Omental fat pad (tissue), 4 donors: ENCODE measurements at places on chromosomes 5 and 9. TPM values are rescaled to one million over a fixed set of nuclear protein-coding genes. Genes with fewer than 3 reads are reported as not detected.

EFNA5 gene
- total RNA-seq: 9.0 TPM

SHC3 gene
- 3.5 TPM for total RNA-seq

SPATA31A6 gene
- not detected for total RNA-seq

- no peak for DNase-seq
Observed at GRCh38 chr5:164481270-164481669, 975.9 kb downstream of the MAT2B start.

DNA sequence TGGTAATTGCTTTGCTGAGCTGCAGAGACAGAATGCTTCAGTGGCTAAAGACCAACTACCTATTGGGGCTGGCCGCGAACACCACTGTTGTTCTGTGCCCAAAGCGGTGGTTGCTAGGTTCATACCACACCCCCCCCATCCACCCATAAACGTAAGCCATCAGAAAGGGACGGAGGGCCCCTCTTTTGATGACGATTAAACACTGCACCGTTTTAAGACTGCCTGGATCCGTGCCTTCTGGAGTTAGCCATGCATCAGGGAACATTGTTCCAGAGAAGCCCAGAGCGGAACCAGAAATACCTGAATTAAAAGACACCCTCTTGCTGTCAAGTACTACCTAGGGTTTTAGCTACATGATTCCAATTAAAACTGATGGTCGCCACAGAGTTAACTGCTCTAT, 369.1 kb upstream of the DAP start:
- DNase-seq: no peak

GRCh38 chr9:90961375-90961774, 159.8 kb downstream of the SYK start:
- no peak for DNase-seq

GRCh38 chr5:101517795-101518194, 614.7 kb upstream of the ST8SIA4 start:
- no peak for DNase-seq

- no peak for DNase-seq
Observed at GRCh38 chr9:112009656-112010055, 113.0 kb downstream of the UGCG start.

- DNase-seq: no peak
Observed at GRCh38 chr5:4639946-4640345, 500.2 kb upstream of the ADAMTS16 start.

DNA sequence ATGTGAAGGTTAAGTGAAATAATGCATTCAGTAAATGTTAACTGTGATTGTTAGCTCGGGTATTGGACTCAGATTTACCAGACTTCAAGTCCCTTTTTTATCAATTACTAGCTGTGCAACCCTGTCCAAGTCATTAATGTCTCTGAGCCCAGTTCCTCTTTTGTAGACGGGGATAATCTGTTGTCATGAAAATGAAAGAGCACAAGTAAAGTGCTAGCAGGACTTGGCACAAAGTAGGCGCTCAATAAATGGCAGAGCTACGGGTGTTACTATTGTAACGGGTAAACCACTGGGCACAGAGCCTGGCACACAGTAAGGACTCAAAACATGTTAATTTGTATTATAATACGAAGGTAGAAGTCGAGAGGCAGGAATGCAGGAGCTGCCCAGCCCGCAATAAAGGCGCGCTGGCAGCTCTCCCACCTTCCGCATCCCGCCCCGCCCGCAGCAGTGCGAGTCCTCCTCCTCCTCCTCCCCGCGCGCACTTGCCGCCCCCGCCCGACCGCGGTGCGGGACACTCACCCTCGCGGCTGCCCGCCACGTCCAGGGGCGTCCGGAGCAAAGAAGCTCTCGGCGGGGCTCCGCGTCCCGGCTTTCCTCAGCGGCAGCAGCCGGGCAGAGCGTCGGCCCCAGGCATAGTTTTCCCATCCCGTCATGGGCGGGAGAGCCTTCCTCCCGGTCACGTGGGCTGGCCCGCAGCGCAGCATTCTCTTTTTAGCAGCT, at the start of gene C1QTNF2:
Gene C1QTNF2, minus strand, starts transcription at position 637 of the 723 bp plus-strand sequence. CDS start 15,615 bp downstream, outside the sequence.
- DNase-seq: no peak
